ENCODE measurements at places on chromosomes 5 and 9.

- peak; percentile 42 for DNase-seq
Measured at GRCh38 chr5:172178991-172179989, 8.7 kb downstream of the STK10 start.

GRCh38 chr5:9057406-9058000, 488.4 kb downstream of the SEMA5A start:
- no peak for DNase-seq

DNA sequence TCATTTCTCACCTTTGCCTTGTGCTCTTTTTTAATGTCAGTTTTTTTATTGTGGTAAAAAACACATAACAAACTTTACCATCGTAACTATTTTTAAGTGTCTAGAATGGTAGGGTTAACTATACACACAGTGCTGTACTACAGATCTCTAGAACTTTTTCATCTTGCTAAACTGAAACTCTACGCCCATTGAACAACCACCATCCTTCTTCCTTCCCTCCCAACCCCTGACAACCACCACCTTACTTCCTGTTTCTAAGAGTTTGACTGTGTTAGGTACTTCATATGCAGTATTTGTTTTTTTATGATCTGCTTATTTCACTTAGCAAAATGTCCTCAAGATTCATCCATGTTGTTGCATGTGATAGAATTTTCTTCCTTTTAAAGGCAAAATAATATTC, 54.9 kb downstream of the PSAT1 start:
- no peak for DNase-seq

GRCh38 chr9:136675477-136676296, 11.6 kb downstream of the AGPAT2 start:
- DNase-seq = no peak

DNA sequence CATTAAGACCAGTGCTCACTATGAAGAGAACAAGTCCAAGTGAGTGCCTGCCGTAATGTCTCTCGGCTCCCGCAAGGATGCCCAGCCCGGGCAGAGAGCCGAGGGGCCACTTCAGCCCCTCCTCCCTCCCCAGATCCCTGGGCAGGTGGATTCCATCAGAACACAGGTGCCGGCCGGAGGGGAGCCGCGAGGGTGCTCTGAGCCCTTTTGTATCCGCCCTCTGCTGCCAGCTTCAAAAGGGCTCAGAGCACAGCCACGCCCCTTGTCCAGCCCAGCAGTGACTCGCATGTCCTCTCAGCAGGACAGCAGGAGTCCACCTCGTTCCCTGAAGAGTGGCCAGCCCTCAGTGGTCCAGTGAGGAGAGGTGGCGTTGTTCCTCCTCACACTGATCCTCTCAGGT, 43.9 kb downstream of the CYFIP2 start:
- no peak for DNase-seq

- no peak for DNase-seq
Measured at GRCh38 chr9:116134975-116135374, 18.6 kb upstream of the PAPPA start.

GRCh38 chr5:133868946-133869518, 99.4 kb downstream of the C5orf15 start:
- DNase-seq = peak; percentile 48

GRCh38 chr9:99079542-99079941, 25.4 kb upstream of the TGFBR1 start:
- no peak for DNase-seq

- DNase-seq = no peak
Measured at GRCh38 chr5:15783734-15784133, 283.8 kb downstream of the FBXL7 start.

DNA sequence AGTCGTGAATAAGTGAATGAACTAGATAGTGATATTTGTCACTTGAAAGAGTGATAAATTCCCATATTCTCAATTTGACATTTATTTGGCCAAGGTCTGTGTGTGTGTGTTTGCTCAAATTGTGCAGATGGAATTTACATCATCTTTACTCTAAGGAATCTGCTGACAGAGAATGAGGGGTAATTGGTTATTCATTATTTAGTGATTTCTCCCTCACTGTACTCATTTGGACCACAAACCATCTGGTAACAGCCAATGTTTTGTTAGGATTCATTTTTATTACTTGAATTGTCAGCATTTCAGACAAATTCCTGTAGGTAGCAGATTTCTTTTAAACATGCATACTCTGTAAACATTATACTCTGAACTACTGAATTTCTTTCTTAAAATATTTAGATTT, 15.6 kb downstream of the VCAN start:
- no peak for DNase-seq

- DNase-seq = no peak
Measured at GRCh38 chr5:170164921-170165320, 59.2 kb downstream of the FOXI1 start.

- DNase-seq = no peak
Measured at GRCh38 chr9:107462691-107463090, 26.9 kb downstream of the KLF4 start.

DNA sequence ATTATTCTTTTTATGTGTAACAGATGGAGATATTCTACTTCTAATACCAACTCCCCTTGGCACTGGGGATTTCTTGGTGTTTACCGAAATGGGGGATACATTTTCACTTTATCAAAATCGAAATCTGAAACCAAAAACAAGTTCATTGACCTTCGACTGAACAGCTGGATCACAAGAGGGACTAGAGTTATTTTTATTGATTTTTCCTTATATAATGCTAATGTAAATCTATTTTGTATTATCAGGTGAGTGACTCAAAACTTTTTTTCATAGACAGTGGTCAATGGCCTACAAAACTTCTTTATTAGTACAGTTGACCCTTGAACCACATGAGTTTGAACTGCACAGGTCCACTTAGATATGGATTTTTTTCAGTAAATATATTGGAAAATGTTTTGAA, 10.2 kb downstream of the PKD2L2 start:
- no peak for DNase-seq

DNA sequence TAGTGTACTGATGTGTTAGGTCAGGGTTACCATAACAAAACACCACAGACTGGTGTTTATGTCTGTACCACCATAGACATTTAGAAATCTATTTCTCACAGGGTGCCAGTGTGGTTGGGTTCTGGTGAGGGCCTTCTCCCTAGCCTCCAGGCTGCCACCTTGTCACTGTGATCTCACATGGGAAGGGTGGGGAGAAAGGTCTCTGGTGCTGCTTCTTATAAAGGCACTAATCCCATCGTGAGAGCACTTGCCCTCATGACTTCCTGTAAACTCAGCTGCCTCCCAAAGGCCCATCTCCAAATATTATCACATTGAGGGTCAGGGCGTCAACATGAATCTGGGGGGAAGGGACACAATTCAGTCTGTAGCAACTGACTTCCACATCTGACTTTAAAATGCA, 49.8 kb downstream of the PIK3R1 start:
- no peak for DNase-seq

- DNase-seq = no peak
Measured at GRCh38 chr5:113331209-113331551, 103.6 kb downstream of the TSSK1B start.

GRCh38 chr9:117742131-117742530, 37.9 kb downstream of the TLR4 start:
- no peak for DNase-seq

GRCh38 chr5:132458651-132459030, 31.9 kb downstream of the IRF1 start:
- no peak for DNase-seq

GRCh38 chr5:141338538-141339306, at the start of gene PCDHGA2:
Gene PCDHGA2 (plus strand): TSS chr5:141338760.
- DNase-seq = no peak

- DNase-seq = no peak
Measured at GRCh38 chr5:146048994-146049703, 56.2 kb downstream of the PLAC8L1 start.

GRCh38 chr9:99090336-99091130, 14.4 kb upstream of the TGFBR1 start:
- no peak for DNase-seq

DNA sequence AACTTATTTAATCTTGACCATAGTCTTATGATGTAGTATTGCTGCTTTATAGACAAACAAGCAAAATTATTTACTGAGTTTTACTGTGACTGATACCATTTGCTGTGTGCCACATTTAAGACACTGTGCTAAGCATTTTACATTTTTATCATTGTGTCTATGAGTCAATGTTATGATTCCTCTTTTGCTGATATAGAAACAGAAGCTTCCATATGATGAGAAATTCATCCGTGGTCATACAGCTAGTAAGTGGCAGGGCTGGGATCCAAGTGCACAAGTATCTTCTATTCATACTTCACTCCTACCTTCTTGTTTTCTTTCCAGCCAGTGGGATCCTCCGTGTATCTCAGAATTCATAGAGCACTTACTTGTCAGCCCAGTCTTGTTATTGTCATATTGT, 17.1 kb upstream of the IFNK start:
- DNase-seq = no peak

DNA sequence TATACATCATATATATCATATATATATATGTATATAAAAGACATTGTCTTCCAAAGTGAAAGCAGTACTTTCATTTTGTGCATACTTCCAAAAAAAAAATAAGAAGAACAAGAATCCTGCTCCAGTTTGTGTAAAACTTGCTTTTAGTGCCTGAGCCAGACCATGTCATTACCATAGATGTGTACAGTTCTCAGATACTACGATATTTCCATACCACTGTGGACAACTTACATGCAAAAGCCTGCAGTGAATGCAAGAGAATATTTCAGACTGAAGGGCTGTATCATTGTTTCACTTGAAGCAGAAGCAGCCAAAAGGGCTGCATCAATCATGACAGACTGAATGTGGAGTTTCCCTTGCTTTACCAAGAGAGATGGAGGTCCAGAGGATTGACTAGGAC, 72.6 kb upstream of the CYLC2 start:
- DNase-seq = no peak

GRCh38 chr5:64790210-64790609, 21.5 kb downstream of the CWC27 start:
- no peak for DNase-seq

DNA sequence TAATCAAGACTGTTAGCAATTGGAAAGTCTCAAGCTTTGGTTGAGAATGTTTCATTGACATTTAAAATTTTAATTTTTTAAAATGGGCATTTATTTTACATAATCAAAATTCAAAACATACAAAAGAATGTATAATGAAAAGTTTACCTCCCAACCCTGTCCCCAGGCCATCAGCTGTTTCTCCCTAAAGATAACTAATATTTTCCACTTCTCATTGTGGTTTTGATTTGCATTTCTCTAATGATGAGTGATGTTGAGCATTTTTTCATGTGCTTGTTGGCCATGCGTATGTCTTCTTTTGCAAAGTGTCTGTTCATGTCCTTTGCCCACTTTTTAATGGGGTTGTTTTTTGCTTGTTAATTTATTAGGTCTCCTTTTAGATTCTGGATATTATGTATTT, 11.4 kb upstream of the MACIR start:
- DNase-seq = no peak

DNA sequence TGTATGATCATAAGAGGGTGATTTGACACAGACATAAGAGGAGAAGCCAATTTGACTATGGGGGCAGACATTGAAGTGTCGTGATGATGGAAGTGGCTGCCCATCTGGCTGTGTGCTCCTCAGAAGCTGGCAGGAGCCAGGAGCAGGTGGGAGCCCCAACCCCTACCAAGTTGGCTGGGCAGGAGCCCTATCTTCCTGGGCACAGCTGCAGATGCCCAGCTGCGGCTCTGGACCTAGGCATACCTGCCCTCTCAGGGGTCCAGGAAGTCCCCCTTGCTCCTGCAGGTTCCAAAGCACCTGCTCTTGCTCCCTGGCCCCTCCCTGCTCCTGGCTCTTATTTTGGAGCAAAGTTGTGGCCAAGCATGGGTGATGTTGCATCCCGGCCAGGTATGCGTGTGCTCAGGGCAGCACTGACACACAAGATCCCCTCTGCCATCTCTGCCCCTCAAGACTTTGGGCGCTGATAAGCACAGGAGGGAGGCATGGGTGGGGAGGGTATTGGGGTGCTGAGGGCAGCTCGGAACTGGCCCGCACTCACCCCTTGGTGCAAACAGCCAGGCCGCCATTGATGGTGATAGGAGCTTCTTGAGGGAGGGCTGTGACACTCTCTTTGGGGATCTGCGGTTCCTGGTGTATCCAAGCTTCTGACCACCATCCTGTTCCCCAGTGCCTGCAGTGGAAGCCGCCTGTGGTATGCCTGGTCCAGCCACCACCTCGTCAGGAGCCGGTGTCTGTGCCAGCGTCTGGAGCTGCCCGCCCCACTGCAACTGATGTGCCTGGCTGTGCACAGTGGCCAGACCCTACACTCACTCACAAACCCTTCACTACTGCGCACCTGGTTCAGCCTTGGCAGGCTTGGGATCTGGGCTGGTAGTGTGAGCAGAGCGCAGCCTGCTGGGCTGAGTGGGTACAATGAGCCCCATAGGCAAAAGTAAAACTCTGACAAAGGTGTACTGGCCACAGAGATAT, 230.9 kb downstream of the CDH9 start:
- DNase-seq = no peak

DNA sequence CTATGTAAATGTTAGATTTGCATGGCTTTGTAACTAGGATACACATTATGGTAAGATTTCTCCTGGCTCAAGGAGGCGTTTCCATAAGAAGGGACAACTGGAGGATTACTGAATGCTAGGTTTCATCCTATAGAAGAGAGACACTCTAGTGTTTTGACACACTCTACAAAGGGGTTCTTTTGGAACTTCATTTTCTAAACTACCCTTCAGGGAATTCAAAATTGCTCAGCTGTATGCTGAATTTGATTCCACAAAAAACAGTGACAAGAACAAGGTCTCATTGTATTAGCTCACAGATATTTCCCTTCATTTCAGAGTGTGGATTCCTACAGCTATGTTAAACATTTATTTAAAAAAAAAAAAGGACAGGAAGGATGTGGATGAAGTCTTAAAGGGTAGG, 151.7 kb downstream of the PPP2R2B start:
- DNase-seq = no peak

Data from T-helper 9 cell (primary cell).